ENCODE measurements at places on chromosomes 3 and 15.

- H3K27ac ChIP-seq = no peak overlapping the region
- H3K36me3 ChIP-seq = no peaks in the 10 kb centered on the region
- DNase-seq = no peak
- no peaks in the 10 kb centered on the region for H3K4me1 ChIP-seq
- H3K4me3 ChIP-seq = no peak overlapping the region
Observed at GRCh38 chr3:707041-707440, 385.8 kb upstream of the CNTN6 start.

DNA sequence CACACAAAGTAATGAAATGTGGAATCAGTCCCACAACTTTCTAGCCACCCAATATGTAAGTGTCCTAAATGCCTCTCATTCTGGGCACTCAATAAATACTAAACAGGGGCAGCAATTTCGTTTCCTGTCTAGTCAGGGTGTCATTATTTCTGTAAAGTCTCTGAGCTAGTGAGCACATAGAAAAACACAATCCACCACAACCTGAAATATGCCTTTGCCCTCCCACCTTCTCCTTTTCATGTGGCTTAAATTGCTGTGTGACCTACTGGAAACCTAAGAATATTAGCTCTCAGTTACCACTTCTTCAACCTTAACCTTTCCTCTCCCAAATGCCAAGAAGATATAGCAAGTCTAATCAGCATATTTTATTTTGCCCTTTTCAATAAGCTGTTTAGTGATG is 456.3 kb upstream of the KCNMB2 start:
- no peaks in the 10 kb centered on the region for H3K27me3 ChIP-seq
- H3K4me3 ChIP-seq = no peak overlapping the region
- DNase-seq = no peak
- H3K36me3 ChIP-seq = no peaks in the 10 kb centered on the region
- no peak overlapping the region for H3K27ac ChIP-seq

- H3K36me3 ChIP-seq = no peaks in the 10 kb centered on the region
- H3K27ac ChIP-seq = peak overlapping the region; percentile 26
- no peak for DNase-seq
Observed at GRCh38 chr15:94238539-94239118, 7.3 kb downstream of the MCTP2 start.

GRCh38 chr3:181933052-181933618 is 221.4 kb downstream of the SOX2 start:
- no peak overlapping the region for H3K4me3 ChIP-seq
- no peaks in the 10 kb centered on the region for H3K27me3 ChIP-seq
- H3K4me1 ChIP-seq = no peaks in the 10 kb centered on the region
- H3K36me3 ChIP-seq = no peaks in the 10 kb centered on the region

GRCh38 chr3:15726043-15726442 is 71.7 kb downstream of the ANKRD28 start:
- no peaks in the 10 kb centered on the region for H3K4me1 ChIP-seq
- no peak overlapping the region for H3K4me3 ChIP-seq

DNA sequence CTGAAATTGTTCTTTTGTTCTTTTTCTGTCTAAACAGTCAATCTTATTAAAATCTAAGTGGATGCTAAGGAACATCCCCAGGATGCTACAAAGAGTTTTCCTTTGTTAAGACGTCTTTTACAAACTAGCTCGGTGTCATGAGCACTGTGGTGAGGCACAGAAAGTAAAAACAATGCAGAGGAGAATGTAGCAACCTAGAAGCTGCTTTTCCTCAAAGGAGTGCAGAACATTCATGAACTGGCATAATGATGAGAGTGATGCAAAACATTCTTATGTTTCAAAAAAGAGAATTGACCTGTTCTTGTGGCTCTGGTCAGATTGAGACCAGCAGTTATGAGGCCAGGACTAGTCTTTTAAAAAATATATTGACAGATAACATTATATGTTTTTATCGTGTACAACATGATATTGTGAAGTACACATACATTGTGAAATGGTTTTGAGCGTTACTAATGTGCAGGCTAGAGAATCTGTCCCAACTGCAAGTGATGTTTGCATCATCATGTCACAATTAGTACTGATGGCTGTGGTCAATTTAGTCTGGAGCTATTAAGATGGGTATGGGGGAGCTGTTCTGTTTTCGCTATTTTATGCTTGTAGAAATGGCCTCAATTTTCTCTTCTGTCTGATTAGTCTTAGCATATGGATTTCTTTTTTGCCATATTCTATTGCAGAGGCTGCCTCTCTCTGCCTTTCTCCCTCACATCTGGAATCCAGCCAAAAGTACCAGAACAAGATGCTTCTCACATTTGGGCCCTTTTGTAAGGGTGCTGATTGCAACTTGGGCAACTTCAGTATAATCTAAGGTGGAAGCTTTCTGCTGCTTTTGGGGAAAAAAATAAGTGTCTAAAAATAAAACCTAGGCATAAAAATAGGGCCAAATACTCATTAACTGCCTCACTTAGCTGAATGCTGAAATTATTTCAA is 50.2 kb downstream of the HHLA2 start:
- no peak overlapping the region for H3K4me3 ChIP-seq
- DNase-seq = no peak
- no peaks in the 10 kb centered on the region for H3K36me3 ChIP-seq

DNA sequence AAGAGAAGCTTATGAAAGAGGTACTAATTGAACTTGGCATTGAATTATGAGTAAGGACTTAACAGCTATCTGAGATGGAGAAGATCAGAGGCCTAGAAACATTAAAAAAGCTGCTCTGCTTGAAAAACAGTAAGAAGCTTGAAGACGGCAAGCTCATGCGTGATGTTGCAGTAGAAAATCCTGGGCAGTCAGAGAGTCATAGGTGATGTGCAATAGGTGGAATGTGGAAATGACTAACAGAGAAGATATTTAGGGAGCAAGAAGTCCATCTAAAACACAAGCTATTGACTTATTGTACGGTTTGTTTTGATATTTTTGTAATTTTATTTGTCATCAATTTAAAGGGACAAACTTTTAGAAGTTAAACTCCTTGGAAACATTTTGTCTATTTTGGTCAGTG is 1101.4 kb downstream of the ROBO2 start:
- no peaks in the 10 kb centered on the region for H3K27me3 ChIP-seq
- H3K36me3 ChIP-seq = no peaks in the 10 kb centered on the region
- no peak for DNase-seq
- no peak overlapping the region for H3K4me3 ChIP-seq

DNA sequence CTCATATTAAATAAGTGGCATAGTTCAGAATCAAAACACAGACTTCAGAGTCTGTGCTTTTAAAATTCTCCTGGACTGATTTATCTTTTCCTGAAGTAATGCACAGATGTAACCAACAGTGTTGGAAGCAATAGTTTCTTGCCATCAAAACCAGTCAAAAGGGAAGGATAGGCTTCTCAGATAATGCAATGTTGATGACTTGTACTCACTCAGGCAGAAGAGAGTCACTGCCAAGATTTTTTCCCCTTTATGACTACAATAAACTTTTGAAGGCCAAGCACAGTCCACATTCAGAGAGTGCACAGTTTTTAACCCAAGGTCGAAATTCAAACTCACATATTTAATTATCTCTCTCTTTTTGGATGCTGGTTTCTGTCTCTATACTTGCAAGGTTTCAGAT is 305.0 kb upstream of the SGO1 start:
- no peaks in the 10 kb centered on the region for H3K36me3 ChIP-seq
- no peak for DNase-seq
- H3K27me3 ChIP-seq = no peaks in the 10 kb centered on the region
- no peak overlapping the region for H3K4me3 ChIP-seq
- no peaks in the 10 kb centered on the region for H3K4me1 ChIP-seq

GRCh38 chr3:156581033-156581432 is 26.1 kb upstream of the SSR3 start:
- DNase-seq = no peak
- no peaks in the 10 kb centered on the region for H3K36me3 ChIP-seq
- H3K27ac ChIP-seq = no peak overlapping the region
- peaks cover 7% of the 10 kb centered on the region for H3K4me1 ChIP-seq
- H3K27me3 ChIP-seq = no peaks in the 10 kb centered on the region
- H3K4me3 ChIP-seq = no peak overlapping the region

DNA sequence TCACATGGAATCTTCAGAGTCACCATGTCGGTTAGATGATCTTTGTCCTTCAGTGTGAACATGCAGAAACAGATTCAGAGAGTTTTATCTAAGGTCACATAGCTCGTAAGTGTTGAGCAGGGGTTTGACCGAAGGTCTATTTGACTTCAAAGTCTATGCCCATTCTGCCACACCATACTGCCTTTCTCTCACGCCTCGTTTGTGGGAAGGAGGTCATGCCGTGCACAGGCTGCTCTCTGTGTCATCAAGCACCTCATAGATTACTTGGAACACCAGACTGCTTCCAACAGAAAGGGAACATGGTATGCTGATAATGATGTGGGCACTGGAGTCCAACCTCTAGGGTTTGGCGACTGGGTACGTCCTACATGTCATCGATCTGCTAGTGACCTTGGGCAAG is 128.8 kb downstream of the SV2B start:
- no peak overlapping the region for H3K4me3 ChIP-seq
- no peak for DNase-seq
- no peaks in the 10 kb centered on the region for H3K27me3 ChIP-seq
- no peak overlapping the region for H3K27ac ChIP-seq
- H3K4me1 ChIP-seq = no peaks in the 10 kb centered on the region

GRCh38 chr15:88982304-88982945 is 69.2 kb upstream of the MFGE8 start:
- no peak overlapping the region for H3K27ac ChIP-seq
- DNase-seq = peak; percentile 16
- no peaks in the 10 kb centered on the region for H3K36me3 ChIP-seq
- no peaks in the 10 kb centered on the region for H3K27me3 ChIP-seq

DNA sequence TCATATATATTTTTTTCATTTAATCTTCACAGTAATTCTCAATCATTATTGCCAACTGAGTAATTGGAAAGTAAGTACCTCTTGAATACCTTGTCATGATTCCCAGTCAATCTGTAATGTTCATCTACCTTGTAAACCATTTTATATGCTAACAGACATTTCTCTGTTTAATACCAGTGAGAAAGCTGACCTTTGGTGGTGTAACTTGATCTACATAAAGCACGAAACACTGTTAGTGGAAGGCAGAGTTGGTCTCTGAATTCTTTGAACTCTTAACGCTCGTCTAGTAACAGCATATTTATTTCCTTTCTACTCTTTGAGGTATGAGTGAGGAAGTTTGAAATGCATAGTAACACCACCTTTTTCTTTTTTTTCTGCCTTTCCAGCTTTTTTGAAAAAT is 59.5 kb downstream of the SLC25A26 start:
- DNase-seq = no peak
- no peak overlapping the region for H3K27ac ChIP-seq
- no peaks in the 10 kb centered on the region for H3K4me1 ChIP-seq
- H3K36me3 ChIP-seq = no peaks in the 10 kb centered on the region
- no peak overlapping the region for H3K4me3 ChIP-seq
- no peaks in the 10 kb centered on the region for H3K27me3 ChIP-seq

DNA sequence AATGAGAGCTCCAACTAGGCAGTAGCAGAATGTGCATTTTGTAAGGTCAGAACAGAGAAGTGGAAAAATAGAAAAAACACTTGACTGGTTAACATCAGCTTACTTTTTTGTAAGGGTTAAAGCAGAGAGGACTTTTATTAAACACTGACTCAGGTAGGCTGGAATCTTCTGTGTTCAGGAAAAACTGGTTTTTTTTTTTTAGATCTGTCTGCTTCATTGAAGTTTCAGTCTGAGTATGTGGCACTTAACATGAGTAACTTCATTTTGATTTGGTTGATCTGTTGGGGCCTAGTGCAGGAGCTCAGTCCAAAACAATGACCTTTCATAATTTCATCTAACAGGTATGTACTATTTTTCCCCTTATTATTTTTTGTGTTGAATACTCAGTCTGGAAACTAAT is 141.1 kb downstream of the DOCK3 start:
- no peaks in the 10 kb centered on the region for H3K36me3 ChIP-seq
- H3K4me3 ChIP-seq = no peak overlapping the region
- no peak overlapping the region for H3K27ac ChIP-seq
- H3K27me3 ChIP-seq = no peaks in the 10 kb centered on the region
- no peak for DNase-seq
- H3K4me1 ChIP-seq = no peaks in the 10 kb centered on the region

GRCh38 chr3:62051506-62051905 is 321.8 kb downstream of the FEZF2 start:
- H3K36me3 ChIP-seq = no peaks in the 10 kb centered on the region
- H3K4me3 ChIP-seq = no peak overlapping the region
- H3K27me3 ChIP-seq = no peaks in the 10 kb centered on the region
- DNase-seq = peak; percentile 47
- no peak overlapping the region for H3K27ac ChIP-seq
- H3K4me1 ChIP-seq = no peaks in the 10 kb centered on the region

DNA sequence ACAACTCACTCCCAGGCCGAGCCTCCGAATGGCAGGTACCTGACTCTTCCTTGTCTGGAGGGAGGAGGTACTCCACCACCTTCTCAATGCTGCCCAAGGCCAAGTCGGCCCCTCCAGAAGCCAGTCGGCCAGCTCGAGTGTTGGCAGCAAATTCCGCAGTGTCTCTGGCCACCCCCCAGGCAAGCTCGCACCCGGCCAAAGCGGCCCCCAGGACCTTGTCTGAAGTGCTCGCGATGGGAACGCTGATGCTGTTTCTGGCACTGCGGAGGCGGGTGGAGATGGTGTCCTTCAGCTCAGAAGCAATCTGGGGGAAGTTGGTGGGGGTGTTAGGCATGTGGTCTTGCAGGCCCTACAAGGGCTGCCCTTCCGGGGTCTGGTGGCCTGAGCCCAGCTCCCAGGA is 9.2 kb downstream of the PLIN1 start:
- no peaks in the 10 kb centered on the region for H3K27me3 ChIP-seq
- no peak overlapping the region for H3K4me3 ChIP-seq
- H3K4me1 ChIP-seq = peaks cover 7% of the 10 kb centered on the region
- no peak for DNase-seq
- no peak overlapping the region for H3K27ac ChIP-seq

- H3K27me3 ChIP-seq = no peaks in the 10 kb centered on the region
- peaks cover 76% of the 10 kb centered on the region for H3K4me1 ChIP-seq
- H3K4me3 ChIP-seq = no peak overlapping the region
- peak overlapping the region; percentile 76 for H3K27ac ChIP-seq
- peak; percentile 47 for DNase-seq
- peaks cover 10% of the 10 kb centered on the region for H3K36me3 ChIP-seq
Observed at GRCh38 chr15:45657764-45658545, 23.1 kb downstream of the SQOR start.

DNA sequence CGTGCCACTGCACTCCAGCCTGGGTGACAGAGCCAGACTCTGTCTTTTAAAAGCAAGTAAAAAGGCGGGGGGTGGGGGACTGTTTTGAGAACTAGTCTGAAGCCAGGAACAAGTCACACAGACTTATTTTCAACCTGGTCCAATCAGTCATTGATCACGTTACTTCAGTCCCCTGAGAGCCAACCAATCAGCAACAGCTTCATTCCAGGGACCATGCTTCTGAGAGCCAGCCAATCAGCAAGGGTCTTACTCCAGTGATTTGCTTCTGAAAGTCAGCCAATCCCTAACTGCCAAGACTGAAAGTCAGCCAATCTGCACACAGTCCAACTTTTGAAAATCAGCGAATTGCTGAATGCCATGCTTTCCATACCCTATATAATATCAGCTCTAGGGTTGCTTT is 48.6 kb upstream of the C15orf39 start:
- no peaks in the 10 kb centered on the region for H3K27me3 ChIP-seq
- DNase-seq = no peak
- H3K4me1 ChIP-seq = no peaks in the 10 kb centered on the region
- H3K4me3 ChIP-seq = no peak overlapping the region
- no peaks in the 10 kb centered on the region for H3K36me3 ChIP-seq
